Caco-2 (cell line): ENCODE measurements at places on chromosomes 16 and 17. TPM values are rescaled to one million over a fixed set of nuclear protein-coding genes. Genes with fewer than 3 reads are reported as not detected.

MARCHF10 gene
- not detected in 2 replicates for total RNA-seq

BRIP1 gene
- total RNA-seq = 17.3 and 18.3 TPM in 2 replicates

GRCh38 chr17:45189009-45189408, 27.3 kb downstream of the HEXIM2 start:
- H3K4me1 ChIP-seq = peaks cover 11% of the 10 kb centered on the region; the same call in 1 of the 2 replicates
- no peaks in the 10 kb centered on the region for H3K36me3 ChIP-seq
- H3K27me3 ChIP-seq = no peaks in the 10 kb centered on the region

DNA sequence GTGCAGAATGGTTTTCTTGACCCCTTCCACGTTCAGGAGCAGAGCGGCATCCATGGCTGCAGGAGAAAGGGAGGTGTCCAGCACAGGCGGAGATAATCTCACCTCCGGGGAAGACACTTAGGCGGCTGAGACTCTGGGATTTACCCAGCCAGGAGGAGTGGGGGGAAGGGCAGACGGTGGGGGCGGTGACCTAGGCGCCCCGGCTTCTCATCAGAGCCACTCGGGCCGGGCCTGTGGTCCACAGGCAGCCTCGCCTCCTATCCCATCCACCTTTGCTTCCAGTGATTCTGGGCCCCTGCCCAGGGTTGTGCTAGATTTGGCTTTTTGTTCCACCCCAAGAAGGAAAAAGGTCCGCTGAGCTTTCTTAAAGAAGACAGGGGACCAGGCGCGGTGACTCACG, at the start of gene AIPL1:
TSS of gene AIPL1 (minus strand) at position 71 of the 400 bp plus-strand sequence. CDS start at position 54, 17 bp downstream.
- no peak for DNase-seq
- H3K4me1 ChIP-seq = no peaks in the 10 kb centered on the region
- no peak within 1 kb of the TSS for H3K4me3 ChIP-seq
- no peak within 1 kb of the TSS for H3K27ac ChIP-seq

- H3K4me3 ChIP-seq = no peak overlapping the region
- H3K27ac ChIP-seq = no peak overlapping the region
- no peaks in the 10 kb centered on the region for H3K36me3 ChIP-seq
- no peaks in the 10 kb centered on the region for H3K4me1 ChIP-seq
Measured at GRCh38 chr17:66724581-66725341, 110.2 kb upstream of the CACNG5 start.

- DNase-seq = no peak
- no peaks in the 10 kb centered on the region; the same call in 1 of the 2 replicates for H3K36me3 ChIP-seq
- H3K27me3 ChIP-seq = no peaks in the 10 kb centered on the region
- H3K4me1 ChIP-seq = peaks cover 31% of the 10 kb centered on the region
Measured at GRCh38 chr16:53884748-53885147, 180.8 kb downstream of the FTO start.

DNA sequence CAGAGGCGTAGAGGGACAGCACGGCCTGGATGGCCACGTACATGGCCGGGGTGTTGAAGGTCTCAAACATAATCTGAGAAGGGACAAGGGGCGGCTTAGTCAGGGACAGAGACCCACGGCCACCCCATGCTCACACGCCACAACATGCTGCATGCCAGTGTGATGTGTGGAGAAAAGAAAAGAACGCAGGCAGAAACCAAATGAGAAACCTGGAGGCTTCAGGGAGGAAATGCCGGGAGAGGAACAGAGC, 1.1 kb downstream of the ACTG1 start:
- peak overlapping the region; percentile 72 for H3K4me3 ChIP-seq
- no peak for DNase-seq
- peaks cover 33% of the 10 kb centered on the region for H3K4me1 ChIP-seq
